Aorta (tissue), 5 donors: ENCODE measurements at places on chromosomes 7 and 10. TPM values are rescaled to one million over a fixed set of nuclear protein-coding genes. Genes with fewer than 3 reads are reported as not detected.

Gene LAMB4
- total RNA-seq, result 0.24 TPM

Gene NYAP1
- 1.3 TPM for total RNA-seq

Gene SEC61A2
- 8.7 TPM for total RNA-seq

Gene MPP7
- total RNA-seq, result 95.3 TPM

Gene TUBB8
- total RNA-seq, result not detected

Gene NUTM2E
- not detected for total RNA-seq

Gene ASIC3
- total RNA-seq, result 2.9 TPM

Gene SAMD9L
- total RNA-seq, result 10.8 TPM

Gene PLCE1
- 14.7 TPM for total RNA-seq

Gene DDX50
- 36.5 TPM for total RNA-seq

Gene NME8
- 2.0 TPM for total RNA-seq

Gene ASB10
- not detected for total RNA-seq

Gene MYO3A
- total RNA-seq, result 0.84 TPM

Gene NKX1-2
- total RNA-seq, result not detected

Gene PHYHIPL
- 0.19 TPM for total RNA-seq
